ENCODE measurements at places on chromosomes 5 and 9.

GRCh38 chr5:115487756-115488155 lies 56.8 kb downstream of the FEM1C start:
- DNase-seq = no peak

DNA sequence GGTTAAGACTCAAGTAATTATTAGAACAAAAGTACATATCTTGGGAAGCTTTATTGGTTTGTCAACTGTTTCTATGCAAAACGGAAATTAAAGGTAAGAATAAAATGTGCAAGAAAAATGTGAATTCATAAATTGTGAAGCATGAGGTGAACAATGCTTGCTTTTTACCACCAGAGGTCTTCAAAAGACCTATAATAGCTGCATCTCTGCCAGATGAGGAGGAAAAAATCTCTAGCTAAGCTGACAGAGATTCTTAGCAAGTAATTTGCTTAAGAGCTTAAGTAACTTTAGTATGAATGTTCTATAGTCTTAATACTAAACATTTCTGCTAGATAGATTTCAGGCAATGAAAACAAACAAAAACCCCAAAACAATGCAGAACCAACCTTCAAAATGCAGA lies 54.1 kb downstream of the MRPS30 start:
- DNase-seq = no peak

GRCh38 chr5:81315336-81315735 lies 13.9 kb downstream of the ZCCHC9 start:
- no peak for DNase-seq

GRCh38 chr5:136087961-136088871 lies 44.4 kb upstream of the SMAD5 start:
- DNase-seq = no peak

GRCh38 chr9:75064307-75065025 lies 23.5 kb downstream of the NMRK1 start:
- no peak for DNase-seq

DNA sequence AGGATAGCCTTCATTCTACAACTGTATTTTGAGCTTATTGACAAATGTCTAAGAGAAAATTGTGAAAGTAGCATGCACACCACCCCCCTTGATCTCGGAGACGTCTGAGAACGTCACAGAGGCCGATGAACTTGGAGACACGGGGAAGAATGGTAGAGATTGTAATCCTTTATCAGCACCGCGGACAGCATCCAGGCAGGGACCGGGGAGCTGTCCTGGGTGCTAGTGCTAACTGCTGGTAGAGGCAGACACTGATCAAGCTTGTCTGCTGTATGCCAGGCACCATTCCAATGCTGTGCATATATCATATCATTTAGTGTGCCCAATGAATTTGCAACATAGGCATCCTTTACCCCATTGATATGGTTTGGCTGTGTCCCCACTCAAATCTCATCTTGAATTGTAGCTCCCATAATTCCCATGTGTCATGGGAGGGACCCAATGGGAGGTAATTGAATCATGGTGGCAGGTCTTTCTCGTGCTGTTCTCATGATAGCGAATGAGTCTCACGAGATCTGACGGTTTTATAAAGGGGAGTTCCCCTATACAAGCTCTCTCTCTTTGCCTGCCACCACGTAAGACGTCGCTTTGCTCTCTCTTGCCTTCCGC lies 98.8 kb downstream of the LHX2 start:
- peak; percentile 27 for DNase-seq

DNA sequence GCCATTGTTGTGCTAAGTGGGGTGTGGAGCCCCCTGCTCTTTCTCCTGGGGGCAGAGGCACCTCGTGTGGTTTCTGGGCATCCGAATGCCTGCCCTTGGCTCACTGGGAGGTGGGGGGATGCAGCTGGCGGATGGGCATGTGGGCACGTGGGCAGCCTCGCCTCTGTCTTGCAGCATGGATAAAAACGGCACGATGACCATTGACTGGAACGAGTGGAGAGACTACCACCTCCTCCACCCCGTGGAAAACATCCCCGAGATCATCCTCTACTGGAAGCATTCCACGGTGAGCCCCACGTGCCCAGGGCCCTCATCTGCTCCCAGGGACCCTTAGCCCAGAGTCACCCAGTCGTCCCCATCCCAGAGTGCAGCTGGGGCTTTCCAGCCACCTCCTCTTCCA lies 25.3 kb downstream of the PTGES2 start:
- DNase-seq = no peak

DNA sequence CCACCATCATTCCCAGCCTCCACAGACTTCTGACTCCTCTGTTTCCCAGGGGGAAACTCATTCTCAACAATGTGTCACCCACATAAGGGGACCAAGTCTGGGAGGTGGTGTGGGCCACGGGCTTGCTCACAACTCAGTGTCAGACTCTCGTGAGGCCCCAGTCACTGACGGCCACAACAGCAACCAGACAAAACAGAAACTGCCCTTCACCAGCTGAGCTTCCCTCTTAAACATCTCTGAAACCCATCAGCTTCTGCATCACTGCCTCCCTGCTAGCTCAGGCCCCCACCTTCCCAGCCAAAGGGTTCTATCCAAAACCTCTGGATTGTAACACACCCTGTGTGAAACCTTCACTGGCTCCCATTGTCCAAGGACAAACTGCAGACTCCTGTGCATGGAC lies 273.4 kb downstream of the CDK5RAP2 start:
- no peak for DNase-seq

- DNase-seq = no peak
Observed at GRCh38 chr9:126937444-126937843, 22.9 kb downstream of the RALGPS1 start.

DNA sequence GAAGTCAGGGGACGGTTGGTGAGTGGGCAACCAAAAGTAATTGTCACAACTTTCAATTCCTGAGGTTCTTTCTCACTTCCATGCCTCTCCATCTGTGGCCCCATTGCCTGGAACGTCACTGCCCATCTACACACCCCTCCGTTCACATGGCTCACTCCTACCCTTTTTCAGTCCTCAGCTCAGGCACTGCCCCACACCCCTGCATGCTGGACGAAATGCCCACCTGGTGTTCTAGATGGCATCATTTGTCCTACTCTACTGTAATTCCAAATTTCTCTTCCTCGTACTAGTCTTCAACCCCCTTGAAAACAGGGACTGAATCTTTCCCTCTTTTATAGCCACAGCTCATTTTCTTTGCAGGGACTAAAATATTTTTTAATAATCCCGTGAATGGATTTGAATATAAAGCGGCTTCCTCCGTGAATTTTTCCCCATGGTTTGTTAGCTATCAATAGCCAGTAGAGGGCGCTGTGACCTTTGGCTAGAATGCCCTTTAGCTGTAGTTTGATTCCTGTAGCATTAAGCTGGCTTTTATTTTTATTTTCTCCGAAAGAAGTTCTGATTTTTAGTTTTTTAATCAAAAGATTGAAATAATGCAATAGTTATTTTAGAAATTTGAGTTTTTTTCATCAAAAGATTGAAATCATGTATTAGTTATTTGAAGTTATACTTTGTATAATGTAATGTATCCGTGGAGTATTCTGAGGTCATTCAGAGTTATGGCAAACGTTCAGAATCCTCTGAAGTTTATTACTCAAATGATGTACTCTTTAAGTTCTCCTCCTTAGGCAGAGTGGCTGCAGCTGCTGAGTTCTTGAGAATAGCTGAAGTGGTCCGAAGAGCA lies 232.1 kb downstream of the SH3GL2 start:
- no peak for DNase-seq

DNA sequence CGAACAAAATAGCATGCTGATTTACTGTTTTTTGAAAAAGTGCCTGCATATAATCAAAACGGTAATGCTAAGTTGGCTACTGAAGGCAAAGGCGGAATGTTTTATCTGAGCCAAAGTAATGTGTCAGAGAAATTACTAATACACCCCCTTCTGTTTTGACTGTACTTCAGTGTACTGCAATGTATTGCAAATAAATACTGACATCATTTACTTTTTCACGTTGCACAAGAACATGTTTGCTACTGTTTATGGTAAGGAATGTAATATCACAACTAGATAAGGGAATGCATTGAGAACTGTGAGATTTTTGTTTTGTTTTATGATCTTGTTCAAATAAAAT lies 813 bp upstream of the AGTPBP1 start:
- DNase-seq = no peak

GRCh38 chr9:104367507-104367906 lies 136.6 kb upstream of the OR13F1 start:
- DNase-seq = no peak

DNA sequence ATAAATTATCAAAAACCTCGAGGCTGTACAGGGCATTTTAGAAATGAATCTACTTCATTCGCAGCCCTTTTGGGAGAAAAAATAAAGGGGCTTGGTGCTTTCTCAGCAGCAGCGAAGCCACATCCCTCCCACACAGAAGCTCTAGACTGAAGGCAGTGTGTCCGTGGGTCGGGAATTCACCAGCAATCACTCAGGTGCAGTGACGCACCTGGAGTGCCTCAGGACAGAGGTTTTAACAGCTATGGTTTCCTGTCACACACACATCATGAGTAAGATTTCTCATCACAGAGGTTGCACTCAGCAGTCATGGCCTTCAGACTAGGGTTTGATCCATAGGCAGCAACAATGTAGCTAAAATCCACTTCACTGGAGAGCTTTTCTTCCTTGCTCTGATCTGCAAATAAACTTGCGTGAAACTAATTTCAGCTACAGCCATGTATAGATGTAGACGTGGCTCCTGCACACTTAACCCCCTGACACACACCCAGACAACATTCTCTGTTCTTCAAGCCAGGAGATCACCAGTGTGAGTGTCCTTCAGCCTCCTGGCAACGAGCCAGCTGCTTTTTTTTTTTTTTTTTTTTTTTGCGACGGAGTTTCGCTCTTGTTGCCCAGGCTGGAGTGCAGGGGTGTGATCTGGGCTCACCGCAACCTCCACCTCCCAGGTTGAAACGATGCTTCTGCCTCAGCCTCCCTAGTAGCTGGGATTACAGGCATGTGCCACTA lies 34.8 kb downstream of the DYNC2I2 start:
- DNase-seq = no peak

- no peak for DNase-seq
Observed at GRCh38 chr9:21121595-21122251, 19.9 kb downstream of the IFNW1 start.

- no peak for DNase-seq
Observed at GRCh38 chr9:114012126-114012525, 66.0 kb downstream of the AMBP start.

DNA sequence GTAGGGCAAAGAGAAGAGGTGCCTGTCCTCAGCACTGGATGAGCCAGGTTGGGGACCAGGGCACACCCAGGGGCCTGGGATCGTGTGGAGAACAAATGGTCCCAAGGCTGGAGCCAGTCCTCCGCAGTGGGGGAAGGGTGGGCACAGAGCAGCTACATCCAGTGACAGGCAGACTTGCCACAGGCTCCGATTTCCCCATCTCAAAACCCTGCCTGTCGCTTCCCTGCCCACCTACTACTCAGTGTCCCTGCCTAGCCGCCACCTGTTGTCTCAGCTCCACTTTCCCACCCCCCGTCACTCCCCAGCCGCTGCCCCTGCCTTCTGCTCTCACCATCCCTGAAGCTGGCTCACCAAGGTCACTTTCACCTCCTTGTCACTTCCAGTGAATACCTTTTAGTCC lies 13.9 kb upstream of the ENHO start:
- DNase-seq = no peak

DNA sequence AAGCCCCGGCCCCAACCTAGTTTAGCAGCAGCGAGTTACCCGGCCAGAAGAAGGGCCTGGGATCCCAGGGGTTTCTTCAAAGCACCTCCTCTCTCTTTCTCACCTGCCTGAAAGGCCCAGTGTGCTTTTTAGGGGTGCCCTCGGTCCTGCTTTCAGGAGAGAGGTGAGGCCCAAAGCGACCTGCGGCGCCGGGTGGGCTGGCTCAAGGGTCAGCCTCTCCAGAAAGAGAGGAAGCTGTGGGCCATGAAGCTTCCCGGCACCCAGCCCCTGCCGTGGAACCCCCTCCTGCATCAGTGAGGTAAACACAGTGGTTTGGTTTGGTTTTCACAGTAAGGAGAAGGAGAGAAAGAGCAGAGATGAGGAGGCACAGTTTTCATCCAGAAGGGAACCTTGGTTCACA lies 4.3 kb downstream of the FOXB2 start:
- DNase-seq = no peak

GRCh38 chr9:35481347-35481975 lies 8.4 kb upstream of the RUSC2 start:
- peak; percentile 4 for DNase-seq

- DNase-seq = no peak
Observed at GRCh38 chr5:154236536-154237375, 46.2 kb downstream of the GALNT10 start.

- no peak for DNase-seq
Observed at GRCh38 chr5:178602752-178603151, 12.6 kb upstream of the COL23A1 start.

- DNase-seq = no peak
Observed at GRCh38 chr5:171713152-171713551, 72.5 kb upstream of the SMIM23 start.

DNA sequence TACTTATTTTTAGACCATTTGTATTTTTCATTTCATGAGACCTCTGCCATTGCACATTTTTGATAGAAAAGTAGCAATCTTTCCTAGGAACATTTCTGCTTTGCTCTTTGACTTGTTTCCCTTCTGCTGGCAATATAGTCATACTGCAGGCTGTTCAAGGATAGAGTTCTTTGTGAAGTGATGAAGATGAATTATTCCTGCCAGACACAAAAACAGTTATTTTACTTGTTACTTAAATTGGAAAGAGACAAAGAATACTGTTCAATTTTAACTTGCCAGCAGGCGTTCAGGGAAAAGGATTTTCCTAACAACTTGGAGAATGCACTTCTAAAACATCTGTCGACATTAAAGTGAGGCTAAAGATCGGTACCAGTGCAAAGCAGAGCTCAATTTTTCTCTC lies 251.7 kb upstream of the ACTBL2 start:
- no peak for DNase-seq

DNA sequence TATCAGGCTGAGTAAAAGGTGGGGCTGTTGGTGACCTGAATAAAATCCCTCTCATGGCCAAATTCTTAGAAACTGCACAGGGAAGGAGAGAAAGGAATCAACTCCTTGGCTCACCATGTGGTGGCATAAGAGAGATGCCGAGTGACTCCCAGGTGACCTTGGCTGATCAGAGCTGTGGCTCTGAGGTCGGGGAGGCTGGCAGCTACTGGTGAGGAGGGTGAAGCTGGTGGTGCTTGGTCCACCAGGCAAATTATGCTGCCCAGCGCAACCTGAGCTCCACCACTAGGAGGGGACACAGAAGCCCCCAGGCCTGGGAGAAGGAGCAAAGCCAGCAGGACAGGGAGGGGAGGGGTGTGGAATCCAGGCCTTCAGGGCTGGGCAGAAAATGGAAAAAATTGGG lies 111.2 kb upstream of the IL12B start:
- DNase-seq = no peak

GRCh38 chr5:59081693-59082092 lies 498.8 kb downstream of the RAB3C start:
- DNase-seq = no peak

DNA sequence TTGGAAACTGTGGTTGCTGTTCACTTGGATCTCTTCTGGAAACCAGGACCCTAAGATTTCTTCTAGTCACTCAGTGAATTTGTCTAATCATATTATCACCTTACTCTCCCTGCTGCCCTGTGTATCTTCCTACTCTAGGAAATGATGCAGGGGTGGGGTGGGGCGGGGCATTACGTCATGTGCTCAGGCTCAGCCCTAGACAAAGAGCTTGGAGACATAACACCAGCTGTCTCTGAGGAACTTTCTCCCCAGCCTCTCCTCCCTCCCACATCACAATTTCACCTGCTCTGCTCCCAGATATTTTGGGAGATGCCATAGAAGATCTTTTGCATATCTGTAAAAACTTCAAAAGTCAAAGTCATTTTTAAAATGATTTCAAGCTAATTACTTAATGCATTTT lies 470.4 kb downstream of the ZSWIM6 start:
- no peak for DNase-seq
